ENCODE measurements at places on chromosomes 2 and 18. TPM values are rescaled to one million over a fixed set of nuclear protein-coding genes. Genes with fewer than 3 reads are reported as not detected.

Gene EFEMP1
- total RNA-seq, result 336 TPM

GRCh38 chr18:13019301-13019700 lies 28.1 kb downstream of the CEP192 start:
- no peak for DNase-seq

- DNase-seq, result no peak
Measured at GRCh38 chr2:238030422-238031155, 30.2 kb upstream of the SCLY start.

DNA sequence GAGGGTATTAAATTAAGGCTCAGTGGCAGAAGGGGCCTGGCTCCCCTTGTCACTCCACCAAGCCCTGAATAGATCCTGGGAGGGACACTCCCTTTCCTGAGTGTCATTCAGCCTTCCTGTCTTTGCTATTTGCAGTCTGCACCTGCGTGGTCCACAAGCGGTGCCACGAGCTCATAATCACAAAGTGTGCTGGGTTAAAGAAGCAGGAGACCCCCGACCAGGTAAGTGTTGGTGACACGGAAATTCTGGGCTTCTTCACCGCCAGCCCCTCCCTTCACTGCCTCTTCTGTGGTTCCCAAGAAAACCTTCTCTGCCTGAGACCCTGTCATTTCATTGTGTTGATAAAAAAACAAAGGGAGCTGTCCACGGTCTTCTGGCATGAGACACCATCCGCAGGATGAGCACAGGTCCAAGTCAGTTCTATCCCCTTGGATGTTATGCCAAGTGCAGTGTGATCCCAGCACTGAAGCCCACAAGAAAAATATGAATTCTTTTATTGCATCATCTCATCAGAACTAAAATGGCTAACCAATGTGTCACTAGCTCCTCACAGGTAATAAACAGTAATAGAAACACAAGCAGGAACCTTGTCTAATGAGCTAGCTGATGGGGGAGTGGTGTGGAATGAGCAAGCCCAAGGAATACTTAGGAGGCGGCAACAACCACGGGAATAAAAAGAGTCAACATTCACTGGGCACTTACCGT lies 316.9 kb upstream of the EPAS1 start:
- no peak for DNase-seq

- no peak for DNase-seq
Measured at GRCh38 chr2:52931660-52932059, 835.9 kb upstream of the CHAC2 start.

- DNase-seq, result no peak
Measured at GRCh38 chr2:160105366-160105765, 43.0 kb upstream of the PLA2R1 start.

Gene VIT
- total RNA-seq, result not detected

- DNase-seq, result no peak
Measured at GRCh38 chr2:240810199-240810598, 9.8 kb downstream of the KIF1A start.

DNA sequence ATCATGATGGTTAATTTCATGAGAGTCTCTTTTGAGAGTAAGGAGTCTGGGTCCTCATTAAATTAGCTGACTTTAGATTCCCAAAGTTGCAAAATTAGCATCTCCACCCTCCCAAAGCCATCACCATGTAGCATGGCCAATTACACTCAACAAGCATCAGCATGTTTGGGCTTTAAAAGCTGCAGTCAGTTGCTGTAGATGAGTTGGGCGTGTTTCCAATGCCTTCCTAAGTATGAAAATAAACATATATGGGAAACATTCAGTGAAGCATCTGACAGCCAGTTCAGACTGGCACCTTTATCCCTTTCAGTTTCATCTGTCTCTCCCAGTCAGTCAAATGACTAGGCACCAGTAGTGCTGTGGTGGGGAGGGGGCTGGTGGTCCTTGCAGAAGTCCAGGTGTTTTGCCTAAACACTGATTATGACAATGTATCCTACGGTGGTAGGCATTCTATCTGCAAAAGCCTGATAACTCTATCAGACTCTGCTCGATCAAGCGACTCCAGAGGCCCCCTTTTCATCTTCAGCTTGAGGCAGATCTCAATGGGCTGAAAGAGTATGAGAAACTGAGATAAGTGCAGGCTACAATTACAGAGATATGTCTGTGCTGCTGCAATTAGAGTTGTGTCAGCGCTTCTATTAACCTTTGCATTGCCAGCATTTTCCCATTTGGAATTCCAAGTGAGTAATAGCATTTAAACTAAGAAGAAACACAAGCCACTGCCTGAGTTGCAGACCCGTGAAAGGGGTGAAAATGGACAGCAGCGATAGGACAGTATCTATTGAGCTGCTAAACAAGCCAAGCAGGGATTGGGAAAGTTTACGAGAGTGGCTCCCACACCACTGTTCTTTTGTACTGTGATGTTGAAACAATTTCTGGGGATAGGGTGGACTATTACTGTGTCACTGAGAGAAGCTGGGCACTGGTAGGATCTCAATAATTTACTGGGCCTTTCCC lies 67.3 kb upstream of the SPOPL start:
- DNase-seq, result no peak

Gene SLC14A1
- 44.9 TPM for total RNA-seq

DNA sequence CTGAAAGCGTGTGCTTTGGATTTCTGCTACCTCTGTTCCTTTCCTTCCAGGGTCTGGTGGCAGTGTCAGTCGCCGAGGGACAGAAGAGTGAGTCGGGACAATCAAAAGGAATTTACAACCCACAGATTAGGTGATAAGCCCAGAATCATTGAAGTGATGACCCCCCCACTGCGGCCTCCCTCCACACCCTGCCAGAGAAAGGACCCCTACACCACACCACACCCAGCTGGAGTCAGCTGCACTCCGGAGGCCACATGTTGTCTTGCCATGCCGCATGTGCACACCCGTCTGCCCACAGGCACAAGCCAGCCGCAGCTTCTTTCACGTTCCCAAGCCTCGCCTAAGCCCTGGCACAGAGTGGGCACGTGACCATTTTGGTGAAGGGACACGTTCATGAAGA lies 366.8 kb upstream of the SALL3 start:
- DNase-seq, result no peak

- no peak for DNase-seq
Measured at GRCh38 chr18:31996007-31996406, 22.6 kb upstream of the RNF125 start.

Gene SERPINB3
- not detected for total RNA-seq

Gene SMAD4
- total RNA-seq, result 83.6 TPM

Gene PDE11A
- 0.42 TPM for total RNA-seq

Gene RBKS
- total RNA-seq, result 0.71 TPM

GRCh38 chr2:167388497-167388896 lies 500.2 kb downstream of the XIRP2 start:
- DNase-seq, result no peak

DNA sequence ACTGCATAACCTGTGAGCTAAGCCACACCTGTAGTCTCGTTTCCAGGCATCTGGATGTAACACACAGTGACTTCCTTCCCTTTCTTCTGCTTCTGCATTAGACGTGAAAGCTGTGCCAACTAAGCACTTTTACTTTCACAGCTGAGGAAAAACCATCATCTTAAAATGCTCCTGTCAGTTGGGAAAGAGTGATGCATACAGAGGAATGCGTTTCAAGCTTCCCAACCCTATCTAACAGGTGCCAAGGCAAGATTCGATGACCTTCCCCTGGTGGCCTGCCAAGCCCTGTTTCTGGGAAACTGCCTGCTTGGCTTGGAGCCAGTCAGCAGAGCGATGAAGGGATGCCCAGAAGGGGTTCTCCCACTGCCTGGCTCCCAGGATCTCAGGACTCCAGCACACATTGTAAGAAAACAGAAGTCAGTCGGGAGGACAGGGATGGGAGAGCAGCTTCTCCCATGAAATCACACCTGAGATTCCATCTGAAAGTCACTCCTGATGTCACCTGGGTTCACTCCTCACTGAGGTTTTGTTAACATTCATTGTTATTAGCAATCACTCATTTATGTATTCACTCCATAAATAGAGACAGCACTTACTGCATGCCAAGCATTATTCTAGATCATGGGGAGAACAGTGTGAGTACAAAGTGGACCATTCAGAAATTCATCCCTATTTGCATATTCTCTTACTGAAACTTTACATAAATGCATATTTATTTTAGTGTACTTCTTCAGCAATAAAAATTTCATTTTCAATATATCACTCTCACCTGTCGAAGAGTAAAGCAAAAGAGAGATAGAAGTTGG lies 64.1 kb downstream of the DTNA start:
- peak; percentile 50 for DNase-seq

- no peak for DNase-seq
Measured at GRCh38 chr18:4399929-4400328, 55.2 kb downstream of the DLGAP1 start.

DNA sequence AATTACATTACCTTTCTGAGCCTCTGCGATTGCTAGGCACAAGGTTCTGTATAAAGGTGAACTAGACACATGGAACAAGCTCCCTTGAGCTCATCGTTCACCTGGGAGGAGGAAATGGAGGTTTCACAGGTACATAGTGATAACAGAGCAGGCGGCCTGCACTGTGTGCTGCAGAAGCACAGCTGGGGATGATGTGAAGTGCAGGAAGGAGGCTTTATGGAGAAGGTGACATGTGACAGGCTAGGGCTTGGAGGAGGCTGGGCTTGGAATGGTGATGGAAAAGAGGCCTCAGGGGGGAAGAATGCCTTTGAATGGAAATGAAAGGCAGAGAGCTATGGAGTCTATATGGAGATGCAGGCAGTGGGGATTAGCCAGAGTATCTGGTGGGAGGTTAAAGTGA lies 22.9 kb downstream of the MARCHF4 start:
- peak; percentile 54 for DNase-seq

GRCh38 chr2:107001551-107001950 lies 115.6 kb upstream of the ST6GAL2 start:
- DNase-seq, result no peak

GRCh38 chr2:142642650-142643049 lies 234.8 kb upstream of the KYNU start:
- peak; percentile 1 for DNase-seq

Gene ASB18
- total RNA-seq, result not detected

DNA sequence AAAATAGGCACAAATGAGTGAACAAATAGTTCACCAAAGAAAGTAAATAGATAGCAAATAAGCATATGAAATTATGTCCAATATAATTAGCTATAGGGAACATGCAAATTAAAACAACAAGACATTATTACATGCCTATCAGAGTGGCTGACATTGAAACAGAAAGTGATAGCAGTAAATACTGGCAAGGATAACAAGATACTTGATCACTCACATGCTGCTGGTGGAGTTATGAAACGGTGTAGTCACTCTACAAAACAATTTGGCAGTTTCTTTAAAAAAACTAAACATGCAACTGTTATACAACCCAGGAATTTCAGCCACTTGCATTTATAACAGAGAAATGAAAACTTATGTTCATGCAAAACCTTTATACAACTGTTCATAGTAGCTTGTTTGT lies 439.2 kb upstream of the ACVR2A start:
- DNase-seq, result no peak

Gene XPO1
- 197 TPM for total RNA-seq

Gene GULP1
- total RNA-seq, result 21.8 TPM

- no peak for DNase-seq
Measured at GRCh38 chr2:19747310-19748072, 154.3 kb downstream of the TTC32 start.

Gene SCN9A
- 1.8 TPM for total RNA-seq

DNA sequence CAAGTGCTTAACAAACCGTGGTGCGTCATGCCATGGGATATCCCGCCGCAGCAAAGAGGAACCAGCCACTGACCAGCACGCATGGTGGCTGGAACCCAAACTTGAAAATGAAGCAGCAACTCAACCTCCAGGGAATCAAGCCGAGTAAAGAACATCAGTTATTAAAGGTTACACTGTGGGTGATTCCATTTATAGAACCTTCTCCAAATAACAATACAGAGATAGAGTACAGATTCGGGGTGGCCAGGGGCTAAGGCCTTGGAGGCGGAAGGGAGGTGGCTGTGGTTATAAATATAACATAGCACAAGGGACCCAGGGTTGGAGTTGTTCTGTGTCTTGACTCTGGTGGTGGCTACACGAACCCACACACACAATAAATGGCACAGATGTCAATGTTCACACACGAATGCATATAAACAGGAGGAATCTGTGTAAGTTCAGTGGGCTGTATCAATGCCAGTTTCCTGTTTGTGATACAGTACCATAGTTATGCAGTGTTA lies 123.1 kb downstream of the EIPR1 start:
- DNase-seq, result no peak

DNA sequence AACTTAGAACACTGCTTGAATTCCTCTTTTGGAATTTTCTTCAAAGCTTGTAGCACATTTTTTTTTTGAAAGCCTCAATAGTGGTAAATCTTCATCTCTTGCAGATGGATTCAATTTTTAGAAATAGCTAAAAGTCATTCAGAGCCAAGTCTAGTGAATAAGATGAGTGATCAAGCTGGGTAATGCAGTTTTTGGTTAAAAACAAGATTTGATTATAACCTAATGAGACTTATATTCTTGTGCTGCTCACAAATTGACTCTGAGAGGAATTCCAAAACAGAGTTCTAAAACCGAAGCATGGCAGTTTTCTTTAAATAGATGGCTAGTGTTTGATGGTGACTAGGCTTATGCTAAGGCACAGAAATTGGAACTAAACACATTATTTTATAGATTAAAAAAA lies 2072.6 kb upstream of the CELF4 start:
- no peak for DNase-seq

DNA sequence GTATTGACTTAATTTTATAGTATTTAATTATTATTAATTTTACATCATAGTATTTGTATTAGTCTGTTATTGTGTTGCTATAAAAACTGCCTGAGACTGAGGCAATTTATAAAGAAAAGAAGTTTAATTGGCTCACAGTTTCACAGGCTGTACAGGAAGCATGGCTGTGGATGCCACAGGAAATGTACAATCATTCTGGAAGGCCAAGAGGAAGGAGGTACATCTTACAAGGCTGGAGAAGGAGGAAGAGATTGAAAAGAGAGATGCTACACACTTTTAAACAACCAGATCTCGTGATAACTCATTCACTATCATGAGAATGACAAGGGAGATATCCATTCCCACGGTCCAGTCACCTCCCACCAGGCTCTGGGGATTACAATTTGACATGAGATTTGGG lies 2019.4 kb upstream of the PIK3C3 start:
- peak; percentile 3 for DNase-seq

GRCh38 chr2:12719400-12720277 lies 2.9 kb downstream of the TRIB2 start:
- DNase-seq, result peak; percentile 24

- DNase-seq, result no peak
Measured at GRCh38 chr2:223554923-223555322, 47.2 kb downstream of the SCG2 start.

GRCh38 chr18:11672846-11673454 lies 16.1 kb upstream of the GNAL start:
- DNase-seq, result no peak

DNA sequence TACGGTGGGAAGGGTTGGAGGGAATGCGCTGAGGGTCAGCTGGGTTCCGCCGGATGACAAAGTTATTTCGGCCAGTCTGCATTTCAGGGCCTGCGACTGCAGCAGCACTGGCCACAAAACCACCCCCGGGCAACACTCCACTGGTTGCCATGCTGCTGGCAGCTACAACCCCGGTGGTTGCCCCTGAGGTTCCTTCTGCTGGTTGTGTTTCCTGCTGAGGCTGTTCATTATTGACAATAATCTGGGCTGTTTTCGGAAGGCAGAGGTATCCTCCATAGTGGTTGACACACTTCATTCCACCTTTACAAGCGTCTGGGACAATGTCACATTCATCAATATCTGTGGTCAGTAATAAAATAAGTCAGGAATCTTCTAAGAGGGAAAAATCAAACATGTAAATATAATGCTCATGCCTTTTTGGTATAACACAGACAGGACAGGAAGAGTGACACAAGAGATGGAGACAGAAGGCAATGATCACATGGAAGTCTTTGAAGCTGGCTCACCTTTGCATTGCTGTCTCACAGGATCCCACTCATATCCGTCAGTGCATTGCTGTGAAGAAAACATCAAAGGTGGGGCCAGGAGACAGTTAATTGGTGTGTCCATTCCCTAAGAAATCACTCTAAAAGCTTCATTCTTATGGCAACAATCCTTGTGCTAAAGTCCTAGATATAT lies 5.7 kb downstream of the EFEMP1 start:
- DNase-seq, result no peak

Measured in HT1080 (cell line).